ENCODE measurements at places on chromosomes 3 and 15. TPM values are rescaled to one million over a fixed set of nuclear protein-coding genes. Genes with fewer than 3 reads are reported as not detected.
A peak's percentile ranks its signal among the peaks of the same experiment; 100 is the strongest.

The GHSR gene
- not detected for polyA plus RNA-seq

The ANXA2 gene
- polyA plus RNA-seq: 609 TPM

The CNTN4 gene
- polyA plus RNA-seq: 123 TPM

- DNase-seq: peak; percentile 41
Measured at GRCh38 chr15:99105514-99106341, 848 bp downstream of the SYNM start.

DNA sequence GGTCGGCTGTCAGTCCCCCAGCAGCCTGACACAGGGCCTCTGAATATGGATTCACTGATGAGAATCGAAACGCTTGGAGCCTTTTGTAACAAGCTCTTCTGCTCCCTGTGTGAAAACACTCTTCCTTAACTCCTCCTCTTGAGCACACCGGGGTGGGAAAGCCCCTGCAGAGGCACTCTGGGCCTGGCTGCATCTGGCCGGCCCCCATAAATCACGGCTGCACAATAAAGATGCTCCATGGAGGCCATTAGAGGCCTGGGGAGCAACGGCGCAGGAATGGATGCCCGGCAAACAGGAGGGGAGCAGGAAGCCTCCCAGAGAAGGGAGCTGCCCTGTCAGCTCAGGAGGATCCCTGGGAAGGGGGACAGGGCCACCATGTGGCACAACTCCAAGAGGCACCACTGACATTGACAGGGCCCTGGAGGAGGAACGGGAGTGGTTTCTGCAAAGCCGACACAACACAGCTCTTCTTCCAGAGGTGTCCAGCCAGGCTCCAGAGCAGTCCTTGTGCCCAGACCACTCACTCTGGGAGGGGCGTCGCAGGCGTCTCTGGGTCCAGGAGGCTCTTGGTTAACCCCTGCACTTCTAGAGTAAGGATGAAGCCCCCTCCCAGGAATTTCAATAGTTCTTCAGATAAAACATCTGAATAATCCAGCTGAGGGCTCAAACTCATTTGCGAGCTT lies 509.3 kb upstream of the PPP2R3A start:
- peak; percentile 33 for DNase-seq

- DNase-seq: no peak
Measured at GRCh38 chr15:78405336-78405924, 32.6 kb upstream of the IREB2 start.

DNA sequence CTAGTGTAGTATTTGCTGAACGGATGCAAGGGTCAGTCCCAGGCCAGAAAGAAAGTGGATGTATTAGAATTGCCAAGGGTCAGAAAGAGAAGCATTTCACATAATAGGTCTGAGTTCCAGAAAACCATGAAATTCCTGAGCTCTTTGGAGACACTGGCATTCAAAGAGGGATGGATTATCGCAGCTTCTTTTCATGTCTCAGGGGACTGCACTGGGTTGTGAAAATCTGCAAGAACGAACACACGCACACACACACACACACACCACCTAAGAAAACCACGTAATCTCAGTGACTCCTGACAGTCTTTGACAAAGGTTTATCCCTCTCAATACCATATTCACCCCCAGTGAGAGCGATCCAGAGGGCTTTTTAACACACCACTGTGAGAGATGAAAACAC lies 57.9 kb downstream of the TIPARP start:
- no peak for DNase-seq

- DNase-seq: no peak
Measured at GRCh38 chr3:177141899-177142646, 55.2 kb downstream of the TBL1XR1 start.

DNA sequence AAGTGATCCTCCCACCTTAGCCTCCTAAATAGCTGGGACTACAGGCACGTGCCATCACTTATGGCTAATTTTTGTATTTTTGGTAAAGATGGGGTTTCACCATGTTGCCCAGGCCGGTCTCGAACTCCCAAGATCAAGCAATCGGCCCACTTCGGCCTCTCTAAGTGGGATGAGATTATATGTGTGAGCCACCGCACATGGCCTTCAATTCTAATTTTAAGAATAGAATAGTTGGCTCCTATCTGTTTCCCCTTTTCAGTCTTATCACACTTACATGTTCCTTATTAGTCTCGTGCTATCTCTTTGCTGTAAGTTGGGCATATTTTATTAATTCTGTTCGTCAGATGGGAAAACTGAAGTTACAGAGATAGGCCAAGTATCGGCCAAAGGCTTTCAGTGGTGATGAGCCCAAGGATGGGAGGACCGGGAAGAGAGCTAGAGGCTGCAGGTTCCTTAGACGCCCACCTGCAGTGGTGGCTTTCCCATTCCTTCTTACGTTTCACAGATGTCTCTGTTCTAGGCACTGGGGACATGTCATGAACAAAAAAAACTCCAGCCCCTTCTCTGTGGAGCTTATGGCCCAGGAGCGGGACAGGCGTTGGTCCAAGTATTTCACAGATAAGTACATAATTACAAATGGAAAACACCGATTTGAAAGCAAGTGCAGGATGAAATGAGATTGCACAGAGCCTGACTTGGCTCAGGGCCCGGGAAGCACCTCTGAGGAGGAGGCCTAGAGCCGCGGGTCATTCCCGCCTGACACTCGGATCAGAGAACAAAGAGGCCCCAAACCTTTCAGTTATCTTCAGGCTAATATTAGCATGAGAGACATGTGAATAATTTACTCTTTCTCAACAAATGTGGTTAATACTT lies 91.1 kb upstream of the KLF13 start:
- no peak for DNase-seq

DNA sequence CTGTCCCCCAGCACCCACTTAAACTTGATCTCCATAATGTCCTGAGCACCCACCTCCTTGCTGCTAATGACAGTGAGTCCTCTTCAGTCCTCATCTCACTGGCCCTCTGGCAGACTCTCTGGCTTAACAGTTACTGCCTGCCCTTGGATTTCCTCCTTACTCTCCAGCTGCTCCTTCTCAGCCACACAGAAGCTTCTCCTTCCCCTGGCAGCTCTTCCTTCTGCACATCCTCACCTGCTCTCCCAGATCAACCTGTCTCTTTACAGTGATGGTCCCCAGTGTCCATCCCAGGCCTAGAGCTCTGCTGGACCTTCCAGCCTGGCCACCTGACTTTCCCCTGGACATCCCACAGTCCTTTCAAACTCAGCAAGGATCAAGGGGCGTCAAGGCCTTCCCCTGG lies 47.4 kb upstream of the SMAD3 start:
- no peak for DNase-seq

- DNase-seq: no peak
Measured at GRCh38 chr3:69914395-69914794, 85.1 kb upstream of the SAMMSON start.

DNA sequence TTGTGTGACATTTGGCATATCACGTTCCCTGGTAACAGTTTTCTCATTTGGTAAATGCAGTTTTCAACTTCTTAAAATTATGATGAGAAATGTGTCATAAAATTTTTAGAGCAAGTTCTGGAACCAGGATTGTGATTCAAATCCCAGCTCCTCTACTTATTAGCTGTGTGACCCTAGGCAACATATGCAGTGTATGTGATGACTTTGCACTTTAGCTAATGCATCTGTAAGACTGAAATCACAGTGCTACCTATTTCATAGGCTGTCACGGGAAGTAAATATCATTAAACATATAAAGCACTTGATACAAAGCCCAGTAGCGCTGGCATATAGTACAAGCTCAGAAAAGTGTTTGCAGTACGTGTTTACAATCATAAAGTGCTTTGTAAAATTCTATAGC lies 419.4 kb downstream of the GRM7 start:
- DNase-seq: no peak

Measured in left renal pelvis (tissue), 4 donors.